Skeletal muscle cell (primary cell): ENCODE measurements at places on chromosomes 2 and 18.

DNA sequence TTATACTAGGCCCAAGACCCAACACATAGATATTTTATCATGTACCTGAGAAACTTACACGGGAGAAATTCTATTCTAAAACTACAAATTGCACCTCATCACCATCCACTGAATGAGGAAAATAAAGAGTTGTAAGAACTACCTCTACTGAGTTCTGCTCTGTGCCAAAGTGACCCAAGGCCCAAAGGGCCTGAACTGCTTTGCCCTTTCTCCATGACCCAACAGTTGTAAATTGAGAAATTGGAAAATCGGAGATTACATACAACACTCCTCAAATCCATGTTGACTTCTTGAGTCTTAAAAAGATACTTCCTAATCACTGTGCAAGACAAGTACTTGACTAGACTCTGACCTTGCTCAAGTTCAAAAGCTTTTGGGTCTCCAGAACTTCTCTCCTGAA, 8.8 kb downstream of the NR4A2 start:
- no peak for DNase-seq

- no peak for DNase-seq
These were observed 842.5 kb upstream of the NXPH2 start for GRCh38 chr2:139622691-139623090.

- DNase-seq = no peak
These were observed 41.0 kb downstream of the MYO3B start for GRCh38 chr2:170218931-170219330.

- DNase-seq = no peak
These were observed 13.3 kb upstream of the PPP4R1 start for GRCh38 chr18:9627642-9628041.

GRCh38 chr2:13255485-13255884, 538.7 kb downstream of the TRIB2 start:
- DNase-seq = no peak
